ENCODE measurements at places on chromosomes 5 and 9. TPM values are rescaled to one million over a fixed set of nuclear protein-coding genes. Genes with fewer than 3 reads are reported as not detected.

The CCDC171 gene
- total RNA-seq: 0.90 TPM

The CCL21 gene
- total RNA-seq: 26.5 TPM

The NR5A1 gene
- not detected for total RNA-seq

DNA sequence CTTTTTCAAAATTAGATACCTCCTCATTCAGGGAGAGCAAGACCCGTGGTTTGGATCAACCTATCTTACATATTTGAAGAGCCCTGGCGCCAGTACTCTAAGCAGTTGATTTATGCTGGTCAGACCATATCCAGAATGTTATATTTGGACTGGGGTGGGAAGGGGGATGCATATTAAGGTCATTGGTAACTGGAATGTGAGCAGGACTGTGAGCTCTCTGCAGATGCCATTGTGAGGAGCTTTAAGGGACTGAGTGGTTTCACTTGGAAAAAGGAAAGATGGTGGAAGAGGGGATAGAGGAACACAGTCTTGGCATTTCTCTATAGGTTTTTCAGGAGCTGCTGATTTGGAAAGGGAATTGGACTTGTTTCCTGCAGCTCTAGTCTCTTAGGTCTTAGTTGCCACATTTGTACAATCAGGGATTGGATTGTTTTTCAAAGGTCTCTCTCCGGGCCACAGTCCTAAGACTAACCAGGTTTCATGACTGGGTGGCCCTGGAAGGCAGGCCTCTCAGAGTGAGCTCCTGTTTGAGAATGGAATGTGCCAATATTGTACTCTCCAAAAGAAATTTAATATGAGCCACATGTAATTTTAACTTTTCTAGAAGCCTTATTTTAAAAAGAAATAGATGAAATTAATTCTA, 25.8 kb upstream of the F2R start:
- DNase-seq: no peak

DNA sequence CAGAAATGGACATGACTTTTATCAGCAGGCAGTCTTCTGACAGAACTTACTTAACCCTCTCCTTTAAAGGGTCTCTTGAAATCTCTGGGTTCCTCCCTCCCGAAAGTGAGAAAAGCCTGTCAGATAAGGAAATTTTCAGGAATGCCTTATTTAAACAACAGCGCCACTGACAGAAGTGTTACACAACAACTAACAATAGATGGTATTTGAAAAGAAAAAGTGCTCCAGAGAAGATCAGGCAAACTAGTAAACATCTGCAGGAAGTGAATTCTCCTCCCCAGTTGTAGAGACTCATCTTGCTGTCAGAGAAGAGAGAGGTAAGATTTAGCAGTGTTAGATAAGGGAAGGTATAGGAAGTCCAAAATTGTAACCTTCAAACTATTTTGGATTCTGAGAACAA, 107.2 kb upstream of the NFIL3 start:
- no peak for DNase-seq

GRCh38 chr5:116572350-116573278, 2.0 kb downstream of the SEMA6A start:
- no peak for DNase-seq

- no peak for DNase-seq
Measured at GRCh38 chr5:324736-325612, 3.5 kb downstream of the AHRR start.

GRCh38 chr5:177312649-177313181, 1.0 kb upstream of the MXD3 start:
- no peak for DNase-seq

- DNase-seq: no peak
Measured at GRCh38 chr9:27535701-27536118, 6.1 kb upstream of the MOB3B start.

DNA sequence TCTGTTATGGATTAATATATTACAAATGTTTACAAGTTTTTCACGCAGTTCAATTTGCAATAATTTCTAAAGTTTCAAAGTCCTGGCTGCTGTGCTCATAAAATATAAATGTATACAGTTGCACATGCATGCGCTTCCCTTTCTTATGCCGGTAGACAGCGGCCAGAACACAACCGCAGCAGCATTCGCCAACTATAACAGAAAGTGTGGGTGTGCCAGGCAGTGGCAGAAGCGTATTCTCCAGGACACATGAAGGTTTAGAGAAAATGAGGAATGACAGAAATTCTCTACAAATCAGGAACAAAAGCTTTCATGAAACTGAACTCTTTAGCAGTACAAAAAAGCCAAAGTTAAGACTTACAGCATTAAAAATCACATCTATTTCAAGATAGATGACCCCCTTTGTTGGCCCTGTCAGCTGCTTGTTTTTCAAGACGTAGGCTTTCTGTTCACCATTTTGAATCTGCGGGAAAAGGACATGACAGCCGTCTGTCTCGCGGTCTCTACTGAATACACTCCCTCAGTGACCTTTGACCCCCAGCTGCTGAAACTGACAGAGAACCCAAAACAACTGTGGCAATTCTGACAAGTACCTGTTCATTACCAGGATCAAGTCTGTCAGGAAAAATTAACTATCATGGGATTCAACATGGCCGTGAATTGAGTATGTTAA, 252.2 kb downstream of the SLF1 start:
- no peak for DNase-seq

- DNase-seq: no peak
Measured at GRCh38 chr9:131333771-131334628, 44.5 kb downstream of the PLPP7 start.

DNA sequence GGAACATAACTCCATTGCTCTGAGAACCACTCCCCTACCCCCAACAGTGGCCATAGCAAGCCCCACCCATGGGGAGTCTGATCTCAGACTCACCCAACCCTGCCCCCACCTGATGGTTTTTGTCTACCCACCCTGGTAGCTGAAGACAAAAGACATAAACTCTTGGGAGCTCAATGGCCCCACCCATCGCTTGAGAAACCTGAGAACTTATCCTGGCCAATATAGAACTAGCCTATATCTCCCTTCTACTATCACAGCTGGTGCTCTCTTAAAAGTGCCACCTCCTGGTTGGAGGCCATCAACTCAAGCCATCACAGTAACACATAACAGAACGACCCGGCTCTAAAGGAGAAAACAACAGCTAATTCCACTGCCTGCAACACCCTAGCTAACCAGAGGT, 47.9 kb upstream of the SNAPC3 start:
- DNase-seq: no peak

DNA sequence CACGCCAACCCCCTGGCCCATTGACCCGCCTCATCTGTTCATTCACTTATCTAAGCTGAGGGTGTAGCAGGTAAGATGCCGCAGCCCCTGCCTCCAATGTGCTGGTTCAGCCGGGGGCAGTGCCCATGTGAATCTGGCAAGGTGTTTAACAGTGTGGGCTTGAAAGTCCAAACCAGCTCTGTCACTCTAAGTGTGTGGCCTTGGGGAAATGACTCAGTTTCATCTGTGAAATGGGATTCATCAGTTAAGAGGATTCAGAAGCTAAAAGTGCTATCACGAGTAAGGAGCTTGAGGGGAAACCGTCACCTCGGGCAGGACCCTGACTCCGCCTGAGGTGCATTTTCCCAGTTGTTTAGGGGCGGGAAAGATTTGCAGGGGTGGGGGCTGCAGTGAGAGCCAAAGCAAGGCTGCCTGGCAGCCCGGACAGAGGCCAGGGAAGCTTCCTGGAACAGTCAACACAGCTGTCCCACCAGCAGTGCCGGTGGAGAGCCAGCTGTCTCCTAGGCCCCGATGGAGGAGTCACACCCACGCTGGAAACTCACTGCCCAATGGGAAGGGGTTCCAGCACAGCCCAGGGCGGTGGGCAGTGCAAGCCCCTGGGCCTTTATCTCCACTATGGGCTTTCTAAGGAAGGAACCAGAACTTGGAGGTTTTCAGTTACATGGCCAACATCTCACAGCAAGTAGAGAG, 9.7 kb upstream of the URM1 start:
- DNase-seq: no peak

GRCh38 chr5:139295346-139296057, 2.0 kb downstream of the MATR3 start:
- no peak for DNase-seq

All from right atrium auricular region (tissue), 2 donors.